ENCODE measurements at places on chromosomes 5 and 9.

DNA sequence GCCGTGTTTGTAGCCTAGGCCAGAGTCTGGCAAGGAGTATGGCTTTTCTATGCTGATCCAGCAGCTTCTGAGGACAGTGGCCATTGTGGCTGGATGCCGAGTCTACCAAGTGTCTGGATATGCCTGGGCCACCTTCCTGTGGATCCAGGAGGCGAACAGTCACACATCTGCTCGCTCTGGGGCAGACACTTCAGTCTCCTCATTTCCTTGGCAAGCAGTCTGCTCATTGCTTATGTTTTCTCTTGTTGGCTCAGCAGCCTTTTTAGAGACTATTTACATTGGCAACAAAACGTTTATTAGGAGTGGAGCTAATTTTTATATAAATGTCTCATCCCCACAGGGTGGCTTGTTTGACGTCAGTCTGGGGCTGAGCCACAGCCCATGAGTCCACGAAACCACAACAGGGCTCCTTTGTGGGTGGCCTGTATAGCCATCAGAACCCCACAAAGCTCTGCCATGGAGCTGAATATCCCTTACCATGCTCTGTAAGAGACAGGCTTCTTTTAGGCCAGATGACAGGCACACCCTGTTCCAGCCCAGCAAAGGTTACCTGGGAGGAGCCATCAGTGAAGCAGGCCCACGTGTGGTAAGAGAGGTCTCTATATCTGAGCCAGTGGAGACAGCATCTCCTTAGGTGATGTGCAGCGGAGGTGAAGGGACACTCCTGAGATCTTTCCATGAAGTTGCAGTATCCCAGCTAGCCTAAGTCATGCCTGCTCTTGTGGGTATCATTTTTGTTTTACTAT is 221.7 kb downstream of the DIRAS2 start:
- no peak for DNase-seq

GRCh38 chr5:36624277-36624676 is 17.9 kb downstream of the SLC1A3 start:
- DNase-seq, result no peak

GRCh38 chr9:112059966-112060320 is 115.2 kb downstream of the SUSD1 start:
- DNase-seq, result no peak

- DNase-seq, result no peak
Observed at GRCh38 chr5:137831526-137831925, 36.1 kb upstream of the MYOT start.

- DNase-seq, result no peak
Observed at GRCh38 chr5:154084062-154084639, 45.4 kb downstream of the MFAP3 start.

DNA sequence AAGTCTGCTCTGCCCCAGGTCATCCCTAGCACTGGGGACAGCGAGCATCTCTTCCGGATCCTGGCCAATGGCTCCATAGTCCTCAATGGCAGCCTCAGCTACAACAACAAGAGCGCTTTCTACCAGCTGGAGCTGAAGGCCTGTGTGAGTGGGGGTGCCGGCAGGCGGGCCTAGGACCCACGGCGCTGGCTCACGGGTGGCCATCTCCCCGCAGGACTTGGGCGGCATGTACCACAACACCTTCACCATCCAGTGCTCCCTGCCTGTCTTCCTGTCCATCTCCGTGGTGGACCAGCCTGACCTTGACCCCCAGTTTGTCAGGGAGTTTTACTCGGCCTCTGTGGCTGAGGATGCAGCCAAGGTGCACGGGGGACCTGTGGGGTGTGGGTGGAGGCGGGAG is 25.9 kb downstream of the CDHR2 start:
- no peak for DNase-seq

DNA sequence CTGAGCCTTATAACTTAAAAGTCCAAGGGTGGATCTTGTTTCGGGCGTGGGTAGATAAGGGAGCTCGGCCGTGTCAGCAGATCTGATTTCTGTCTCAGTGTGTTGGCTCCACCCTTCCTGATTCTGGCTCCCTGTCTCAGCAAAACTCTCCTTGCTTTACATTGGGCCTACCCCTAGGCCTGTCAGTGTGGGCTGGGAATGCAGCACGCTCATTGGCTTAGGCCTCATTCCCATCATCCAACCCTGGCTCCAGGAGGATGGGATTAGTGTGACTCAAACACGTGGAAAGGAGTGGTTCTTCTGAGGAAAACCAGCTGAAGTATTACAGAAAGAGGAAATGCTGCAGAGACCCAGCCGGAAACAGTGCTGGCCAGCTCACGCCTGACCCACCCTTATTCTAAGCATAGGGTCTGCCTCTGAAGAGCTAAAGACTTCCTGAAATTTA is 59.9 kb downstream of the ZFAND5 start:
- peak; percentile 50 for DNase-seq

- no peak for DNase-seq
Observed at GRCh38 chr5:117013280-117013877, 438.8 kb upstream of the SEMA6A start.

- peak; percentile 34 for DNase-seq
Observed at GRCh38 chr5:96896806-96897205, 20.5 kb downstream of the ERAP2 start.

DNA sequence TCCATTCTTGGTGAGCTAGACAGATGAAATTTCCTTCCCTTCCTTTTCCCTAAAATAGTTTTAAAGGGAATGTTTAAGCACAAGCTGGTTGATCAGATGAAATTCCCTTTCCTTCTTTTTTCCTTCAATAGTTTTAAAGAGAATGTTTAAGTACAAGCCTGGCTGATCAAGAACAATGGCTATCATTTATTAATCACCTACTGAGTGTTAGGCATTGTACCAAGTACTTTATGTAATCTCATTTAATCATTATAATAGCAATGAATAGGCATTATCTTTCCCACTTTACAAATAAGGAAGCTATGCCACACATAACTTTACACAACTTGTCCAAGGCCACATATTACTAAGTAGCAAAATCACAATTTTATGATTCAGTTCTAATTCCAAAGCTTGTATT is 152.0 kb upstream of the ACOT12 start:
- no peak for DNase-seq

DNA sequence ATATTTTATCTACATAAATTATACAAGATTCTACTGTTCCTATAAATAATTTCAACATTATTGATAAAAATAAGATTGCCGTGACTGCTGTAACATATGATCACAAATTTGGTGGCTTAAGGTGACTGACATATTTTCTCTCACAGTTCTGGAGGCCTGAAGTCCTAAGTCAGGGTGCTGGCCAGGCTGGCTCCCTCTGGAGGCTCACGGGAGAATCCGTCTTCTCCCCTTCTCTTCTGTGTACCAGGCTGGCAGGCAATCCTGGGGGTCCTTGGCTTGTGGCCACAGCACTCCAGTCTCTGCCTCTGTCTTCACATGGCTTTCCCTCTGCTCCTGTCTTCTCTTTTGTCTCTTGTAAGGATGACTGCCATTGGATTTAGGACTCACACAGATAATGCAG is 31.7 kb upstream of the IRX2 start:
- DNase-seq, result no peak

- peak; percentile 25 for DNase-seq
Observed at GRCh38 chr9:120873512-120873911, 3.5 kb downstream of the PHF19 start.

GRCh38 chr9:128484686-128485413 is 19.7 kb upstream of the GLE1 start:
- DNase-seq, result no peak

DNA sequence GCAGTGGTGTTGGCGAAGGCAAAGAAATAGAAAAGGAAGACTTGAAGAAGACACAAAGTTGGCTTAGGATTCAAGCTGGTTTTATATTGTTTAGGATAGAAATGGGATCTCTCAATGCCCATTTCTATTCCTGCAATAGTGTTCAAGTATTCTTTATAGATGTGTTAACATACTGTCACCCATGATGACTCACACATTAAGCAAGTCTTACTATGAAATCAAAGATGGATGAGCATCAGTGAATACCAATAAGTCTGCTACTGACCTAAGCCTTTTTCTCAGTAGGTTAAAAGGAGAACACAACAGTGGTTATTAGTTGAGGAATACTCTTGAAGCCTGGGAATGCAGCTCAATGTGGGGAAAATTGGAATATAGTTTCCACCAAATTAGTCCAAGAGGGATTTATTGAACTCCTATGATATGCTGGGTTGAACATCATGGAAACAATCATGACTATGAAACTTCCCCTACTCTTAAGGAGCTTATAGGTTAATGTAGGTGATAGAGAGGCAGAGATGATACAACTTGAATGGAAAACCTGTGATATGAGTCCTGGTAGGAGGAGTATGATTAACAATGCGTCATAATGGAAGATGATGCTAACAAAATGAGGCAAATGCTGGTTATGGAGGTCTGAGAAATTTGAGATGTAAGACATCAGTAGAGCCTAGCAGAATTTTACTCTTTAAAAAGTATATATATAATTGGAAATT is 417.1 kb upstream of the DAP start:
- no peak for DNase-seq

DNA sequence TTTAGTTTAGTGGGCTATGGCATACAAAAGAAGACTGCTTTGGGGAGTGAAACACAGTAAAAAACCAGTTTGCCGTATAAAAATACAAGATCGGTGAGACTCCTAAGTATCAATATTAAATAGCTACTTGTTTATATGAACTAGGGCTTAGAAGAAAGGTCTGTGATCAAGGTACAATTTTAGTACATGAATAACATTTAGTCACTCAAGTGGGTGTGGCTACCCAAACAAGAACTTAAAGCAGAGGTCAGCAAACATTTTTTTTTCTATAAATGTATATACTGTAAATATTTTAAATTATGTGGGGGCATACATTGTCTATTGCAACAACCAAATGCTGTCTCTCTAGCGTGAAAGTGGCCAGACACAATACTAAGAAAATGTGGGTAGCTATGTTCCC is 1452.5 kb upstream of the NUDT12 start:
- no peak for DNase-seq

DNA sequence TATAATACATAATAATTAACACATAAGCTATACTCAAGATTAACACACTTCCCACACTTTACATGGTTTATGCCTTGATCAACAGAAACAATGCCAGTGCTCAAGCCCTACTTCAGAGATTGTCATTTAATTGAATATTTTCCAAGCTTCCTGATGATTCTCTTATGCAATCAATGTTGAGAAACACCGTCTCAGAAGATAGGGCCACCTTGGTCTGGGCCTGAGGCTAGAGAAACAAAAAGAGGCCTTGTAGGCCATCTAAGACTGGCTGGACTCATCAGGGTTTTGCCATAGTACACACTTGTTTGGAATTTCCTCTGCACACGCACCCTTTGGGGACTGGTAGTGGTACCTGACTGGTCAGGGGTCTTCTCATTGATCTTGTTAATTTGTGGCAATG is 16.3 kb downstream of the C9orf152 start:
- no peak for DNase-seq

- no peak for DNase-seq
Observed at GRCh38 chr5:102324714-102325113, 28.6 kb upstream of the SLCO4C1 start.

DNA sequence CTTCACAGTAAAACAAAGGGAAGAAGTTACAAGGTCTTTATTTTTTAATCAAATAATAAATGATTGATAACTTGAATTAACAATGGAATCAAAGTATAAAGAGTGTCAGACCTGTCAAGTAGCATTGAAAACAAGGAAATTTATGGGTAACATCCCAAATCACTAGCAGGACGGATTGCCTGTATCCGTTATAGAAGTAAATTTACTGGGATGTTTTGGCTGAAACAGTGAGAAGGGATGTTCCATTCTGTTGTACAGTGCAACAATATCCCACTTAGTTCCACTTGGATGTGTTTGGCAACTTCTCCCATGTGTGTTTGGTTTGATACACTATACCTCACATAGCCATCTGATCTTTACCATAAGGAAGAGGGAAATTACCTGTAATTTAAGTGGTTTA is 421.0 kb upstream of the CHD1 start:
- no peak for DNase-seq

GRCh38 chr9:6944896-6945295 is 187.1 kb downstream of the KDM4C start:
- DNase-seq, result no peak

- no peak for DNase-seq
Observed at GRCh38 chr5:35056686-35057085, 8.9 kb upstream of the AGXT2 start.

GRCh38 chr9:15606643-15607472 is 54.0 kb downstream of the CCDC171 start:
- peak; percentile 74 for DNase-seq

- no peak for DNase-seq
Observed at GRCh38 chr5:27450607-27451006, 412.2 kb upstream of the CDH9 start.

GRCh38 chr9:100074093-100074492 is 24.7 kb downstream of the ERP44 start:
- DNase-seq, result no peak

GRCh38 chr5:9543311-9543920 is 2.5 kb downstream of the SEMA5A start:
- no peak for DNase-seq

GRCh38 chr9:4762886-4763541 is 22.0 kb upstream of the AK3 start:
- DNase-seq, result no peak

GRCh38 chr9:104177003-104177611 is 83.0 kb downstream of the SMC2 start:
- DNase-seq, result no peak

GRCh38 chr9:114504341-114505186 is 709 bp downstream of the WHRN start:
- peak; percentile 46 for DNase-seq

DNA sequence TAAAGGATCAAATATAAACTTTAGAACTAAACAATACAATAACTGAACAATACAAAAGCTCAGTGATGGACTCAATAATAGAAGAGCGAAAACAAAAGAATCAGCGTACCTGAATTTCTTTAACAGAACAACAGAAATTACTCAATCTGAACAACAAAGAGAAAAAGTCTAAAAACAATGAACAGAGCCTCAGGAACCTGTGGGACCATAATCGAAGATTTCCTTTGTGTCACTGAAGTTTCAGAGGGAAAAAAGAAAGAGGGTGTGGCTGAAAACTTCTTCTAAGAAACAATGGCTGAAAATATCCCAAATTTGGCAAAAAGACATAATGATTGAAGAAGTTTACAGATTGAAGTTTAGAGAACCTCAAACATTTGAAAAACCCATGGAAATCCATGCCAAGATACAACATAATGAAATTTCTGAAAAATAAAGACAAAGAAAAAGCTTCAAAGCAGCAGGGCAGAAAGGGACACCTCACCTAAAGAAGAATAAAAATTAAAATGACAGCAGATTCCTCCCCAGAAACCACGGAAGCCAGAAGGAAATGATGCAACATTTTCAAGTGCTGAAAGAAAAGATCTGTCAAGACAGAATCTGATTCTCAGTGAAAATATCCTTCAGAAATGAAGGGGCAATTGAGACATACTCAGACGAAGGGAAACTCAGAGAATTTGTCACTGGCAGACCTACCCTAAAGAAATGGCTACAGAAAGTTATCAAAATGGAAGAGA is 288.8 kb downstream of the ARL15 start:
- DNase-seq, result no peak

- DNase-seq, result peak; percentile 3
Observed at GRCh38 chr5:78509884-78510769, 138.4 kb downstream of the LHFPL2 start.

- DNase-seq, result no peak
Observed at GRCh38 chr5:1184481-1184880, 16.9 kb upstream of the SLC6A19 start.
